ENCODE measurements at places on chromosomes 1 and 21.

GRCh38 chr1:185564816-185565215, 169.4 kb upstream of the HMCN1 start:
- DNase-seq = no peak

DNA sequence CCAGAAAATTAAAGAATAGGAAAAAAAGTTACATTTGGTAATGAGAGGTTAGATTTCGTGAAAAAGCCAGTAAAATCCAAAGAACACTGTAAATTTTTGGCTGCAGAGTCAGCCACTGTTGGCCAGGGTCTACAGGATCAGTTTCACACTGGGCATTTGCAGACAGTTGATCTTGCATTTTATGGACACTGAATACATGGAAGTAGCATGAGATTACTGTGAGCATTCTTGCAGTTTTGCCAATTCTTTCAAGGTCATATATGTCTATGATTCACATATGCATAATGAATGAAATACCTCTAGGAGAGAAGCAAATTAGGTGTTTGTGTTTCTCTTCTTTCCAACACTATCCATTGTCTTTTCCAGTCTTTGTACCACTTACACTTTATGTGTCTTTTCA, 200.8 kb upstream of the DPYD start:
- no peak for DNase-seq

GRCh38 chr1:20449735-20450311, 36.2 kb downstream of the CAMK2N1 start:
- DNase-seq = no peak

DNA sequence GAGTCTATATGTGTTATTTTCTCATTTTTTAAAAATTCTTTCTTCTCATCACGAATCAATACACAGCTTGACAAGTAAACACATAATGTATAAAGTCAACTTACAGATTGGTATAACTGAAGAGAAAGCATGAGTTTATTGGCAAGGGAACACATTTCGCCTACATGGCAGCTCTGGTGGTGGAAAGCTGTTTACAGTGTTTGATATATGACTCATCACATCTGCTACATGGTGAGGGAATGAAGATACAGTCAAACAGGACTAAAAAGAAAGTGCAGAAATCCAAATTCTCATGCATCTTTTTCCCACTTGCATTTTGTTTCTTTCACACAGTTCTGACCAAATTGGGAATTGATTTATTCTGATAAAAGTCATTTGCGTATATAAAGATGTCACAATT, 122.2 kb upstream of the ADGRL4 start:
- no peak for DNase-seq

GRCh38 chr21:25925936-25926335, 191.2 kb downstream of the GABPA start:
- DNase-seq = no peak

- no peak for DNase-seq
Measured at GRCh38 chr1:52164604-52165003, 22.7 kb downstream of the ZFYVE9 start.

GRCh38 chr1:85479491-85479890, 14.5 kb upstream of the DDAH1 start:
- no peak for DNase-seq

DNA sequence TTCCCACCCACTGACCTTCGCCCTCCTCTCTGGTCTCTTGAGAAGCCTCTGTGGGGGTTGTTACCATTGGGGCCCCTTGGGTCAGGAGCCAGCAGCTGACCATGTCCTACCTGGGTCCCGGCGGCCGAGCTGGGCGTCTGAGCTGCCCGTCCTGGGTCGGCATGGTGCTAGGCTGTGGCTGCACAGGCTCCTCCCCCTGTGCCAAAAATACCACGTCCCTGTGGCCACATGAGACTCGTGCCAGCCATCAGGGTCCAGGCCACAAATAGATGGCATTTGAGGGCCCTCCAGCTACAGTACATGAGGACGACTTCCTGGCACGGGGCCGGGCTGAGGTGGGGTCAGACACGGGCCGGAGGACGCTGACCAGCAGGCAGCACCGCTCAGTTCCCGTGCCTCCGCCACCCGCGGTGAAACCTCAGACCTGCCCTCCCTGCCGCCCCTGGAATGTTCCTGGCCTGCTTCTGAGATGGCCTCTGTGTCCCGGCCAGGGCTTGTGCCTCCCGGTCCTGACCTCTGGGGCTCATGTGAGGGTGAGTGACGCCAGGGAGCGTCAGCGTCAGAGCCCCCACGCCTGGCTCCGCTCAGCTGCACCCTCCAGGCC, at the start of gene PERM1:
Gene PERM1 (minus strand): TSS at position 139 of the 604 bp plus-strand sequence. CDS start 1,064 bp downstream, outside the sequence.
- DNase-seq = no peak

GRCh38 chr1:39656391-39656790, 15.5 kb downstream of the NT5C1A start:
- DNase-seq = no peak

DNA sequence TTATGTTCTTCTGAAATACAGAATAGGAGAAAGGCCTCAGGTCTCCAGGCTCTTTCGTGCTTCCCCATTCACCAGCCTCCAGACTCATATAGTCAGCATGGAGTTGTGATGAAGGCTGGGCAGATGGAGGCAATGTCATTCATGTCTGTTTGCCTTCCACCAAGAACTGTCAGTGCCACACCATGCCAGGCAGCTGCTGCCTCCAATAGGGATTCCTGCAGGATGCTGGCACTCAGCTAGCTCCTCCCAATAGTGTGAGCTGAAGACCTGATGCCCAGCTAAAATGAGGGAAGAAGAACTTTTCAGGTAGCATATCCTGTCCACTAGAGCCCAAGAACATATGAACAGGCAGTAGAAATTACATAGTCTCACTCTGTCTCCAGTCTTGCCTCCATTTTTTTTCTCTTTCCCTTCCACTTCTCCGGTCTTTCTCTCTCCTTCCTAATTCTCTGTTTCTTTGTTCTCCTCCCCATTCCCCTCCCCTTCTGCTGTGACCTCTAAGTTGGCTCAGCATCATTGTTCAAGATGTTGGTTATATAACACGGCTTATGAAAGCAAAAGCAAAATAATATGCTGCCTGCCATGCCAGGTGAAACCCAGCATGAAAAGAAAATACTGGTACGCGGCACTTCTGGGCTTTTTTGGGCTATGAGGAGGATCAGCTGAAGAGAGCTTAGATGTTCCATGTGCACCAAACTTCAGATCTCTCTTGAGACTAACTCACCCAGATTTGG, 17.3 kb downstream of the GLUL start:
- no peak for DNase-seq

DNA sequence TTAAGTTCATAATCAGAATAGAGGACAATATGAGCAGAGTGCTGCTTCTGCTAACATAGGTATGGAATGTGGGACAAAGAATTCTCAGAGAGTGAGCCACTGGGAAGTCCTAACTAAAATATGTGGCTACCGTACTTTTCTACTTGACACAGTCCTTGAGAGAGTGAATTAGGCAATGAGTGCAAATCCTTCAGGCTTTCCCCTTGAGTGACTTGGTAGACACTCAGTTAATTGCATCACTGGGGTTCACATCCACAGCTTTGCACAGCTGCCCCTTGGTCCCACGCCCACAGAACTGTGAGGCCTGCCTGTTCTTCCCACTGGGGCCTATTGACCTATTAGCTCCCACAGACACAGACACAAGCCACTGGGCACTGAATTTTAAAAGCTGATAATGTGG, 40.5 kb upstream of the PAXBP1 start:
- no peak for DNase-seq

- no peak for DNase-seq
Measured at GRCh38 chr1:22795366-22795714, 84.7 kb downstream of the EPHB2 start.

- no peak for DNase-seq
Measured at GRCh38 chr1:118992868-118993699, 4.9 kb upstream of the TBX15 start.

GRCh38 chr1:35745124-35745730, 24.6 kb downstream of the CLSPN start:
- no peak for DNase-seq

DNA sequence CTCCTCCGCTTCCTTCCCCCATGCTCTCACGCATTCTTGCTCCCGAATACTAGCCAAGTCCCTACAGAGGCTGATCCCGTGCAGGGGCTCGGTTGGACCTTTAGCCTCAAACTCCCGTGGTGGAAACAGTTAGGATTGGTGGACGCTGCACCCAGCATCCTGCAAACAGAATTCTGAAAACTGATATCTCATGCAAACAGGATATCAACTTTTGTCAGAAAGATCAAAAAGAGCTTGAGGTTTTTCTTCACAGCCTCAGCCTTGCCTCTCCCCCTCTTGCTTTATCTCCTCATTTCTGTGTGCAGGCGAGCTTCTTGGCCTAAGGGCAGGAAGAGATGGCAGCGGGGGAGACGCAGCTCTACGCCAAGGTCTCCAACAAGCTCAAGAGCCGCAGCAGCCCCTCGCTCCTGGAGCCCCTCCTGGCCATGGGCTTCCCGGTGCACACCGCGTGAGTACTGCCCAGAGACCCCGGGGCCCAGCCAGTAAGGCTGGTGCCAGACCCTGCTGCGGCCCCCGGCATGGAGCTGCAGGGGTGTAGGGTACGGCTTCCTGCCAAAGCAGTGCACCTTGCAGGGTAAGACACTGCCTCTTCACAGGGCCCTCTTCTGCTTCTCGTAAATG, at the start of gene UBASH3A:
Gene UBASH3A (plus strand): TSS at position 292 of the 621 bp plus-strand sequence. CDS start 44 bp downstream, at position 336.
- no peak for DNase-seq

DNA sequence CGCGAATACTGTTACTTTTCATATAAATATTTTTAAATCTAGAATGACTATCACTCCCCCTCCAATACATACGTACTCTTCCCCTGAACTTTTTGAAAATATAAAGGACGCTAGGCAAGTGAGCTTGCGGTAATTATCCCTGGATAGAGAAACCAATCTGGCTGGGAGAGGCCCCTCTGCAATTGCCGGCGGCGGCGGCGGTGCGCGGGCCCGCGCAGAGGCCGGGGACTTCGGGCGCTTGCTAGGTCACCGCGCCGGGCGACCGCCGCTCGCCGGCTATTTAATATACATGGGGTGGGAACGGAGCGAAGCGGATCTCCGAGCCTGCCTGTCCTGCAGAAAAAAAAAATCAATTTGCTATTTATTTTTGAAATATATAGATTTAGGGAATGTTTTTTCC, 416.3 kb upstream of the ESRRG start:
- no peak for DNase-seq
